Brain (organoid and tissue), 16 donors: ENCODE measurements at places on chromosomes 11 and 22. TPM values are rescaled to one million over a fixed set of nuclear protein-coding genes. Genes with fewer than 3 reads are reported as not detected.
A peak's percentile ranks its signal among the peaks of the same experiment; 100 is the strongest.

The CD6 gene
- 0.63 TPM for polyA plus RNA-seq

The PIWIL4 gene
- 0.44 TPM for polyA plus RNA-seq

The GLYAT gene
- polyA plus RNA-seq: not detected

The P4HA3 gene
- 2.1 TPM for polyA plus RNA-seq

The HMGXB4 gene
- 9.7 TPM for polyA plus RNA-seq

The OR51I1 gene
- not detected for polyA plus RNA-seq

The OR9I1 gene
- not detected for polyA plus RNA-seq

The FAT3 gene
- polyA plus RNA-seq: 0.85 TPM

The CHRDL2 gene
- polyA plus RNA-seq: 0.76 TPM

The AIFM3 gene
- polyA plus RNA-seq: 33.8 TPM

The PLAAT4 gene
- 32.4 TPM for polyA plus RNA-seq

The RPLP2 gene
- 1,764 TPM for polyA plus RNA-seq

The OR52N4 gene
- polyA plus RNA-seq: not detected

- no peak for DNase-seq
Observed at GRCh38 chr22:44855855-44856254, 103.5 kb downstream of the ARHGAP8 start.

GRCh38 chr11:64141081-64141783, 24.7 kb downstream of the MACROD1 start:
- no peak for DNase-seq

- no peak for DNase-seq
Observed at GRCh38 chr11:88433536-88434230, 96.1 kb upstream of the CTSC start.

DNA sequence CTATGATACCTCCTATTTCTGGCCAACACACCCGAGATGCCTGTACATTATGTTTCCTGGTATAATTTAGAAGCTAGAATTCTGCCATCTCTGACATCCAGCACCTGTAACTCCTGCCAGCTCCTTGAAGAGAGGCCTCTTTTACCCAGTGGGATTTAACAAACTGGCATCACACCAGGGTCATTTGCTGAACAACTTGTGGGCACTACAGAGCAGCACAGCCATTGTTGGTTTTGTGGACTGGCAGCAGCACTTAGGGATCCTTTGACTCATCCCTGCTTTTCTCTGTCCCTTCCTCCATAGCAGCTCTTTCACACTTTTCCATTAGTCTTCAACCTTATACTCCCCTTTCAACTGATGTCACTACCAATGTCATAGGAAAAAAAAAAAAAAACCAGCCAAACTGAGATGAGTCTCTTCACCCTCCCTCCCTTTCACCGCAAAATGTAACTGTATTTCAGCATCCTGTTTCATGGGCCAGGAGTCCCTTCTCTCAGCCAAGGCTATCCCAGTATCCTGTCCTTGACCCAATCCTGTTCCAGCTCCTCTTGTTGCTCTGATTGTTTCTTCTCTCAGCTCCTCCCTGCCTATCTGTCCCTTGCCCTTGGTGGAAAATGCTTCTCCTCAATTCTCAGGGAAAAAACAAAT, 68.7 kb downstream of the PPFIBP2 start:
- DNase-seq: no peak

GRCh38 chr11:73268671-73269271, 3.4 kb upstream of the P2RY6 start:
- no peak for DNase-seq

DNA sequence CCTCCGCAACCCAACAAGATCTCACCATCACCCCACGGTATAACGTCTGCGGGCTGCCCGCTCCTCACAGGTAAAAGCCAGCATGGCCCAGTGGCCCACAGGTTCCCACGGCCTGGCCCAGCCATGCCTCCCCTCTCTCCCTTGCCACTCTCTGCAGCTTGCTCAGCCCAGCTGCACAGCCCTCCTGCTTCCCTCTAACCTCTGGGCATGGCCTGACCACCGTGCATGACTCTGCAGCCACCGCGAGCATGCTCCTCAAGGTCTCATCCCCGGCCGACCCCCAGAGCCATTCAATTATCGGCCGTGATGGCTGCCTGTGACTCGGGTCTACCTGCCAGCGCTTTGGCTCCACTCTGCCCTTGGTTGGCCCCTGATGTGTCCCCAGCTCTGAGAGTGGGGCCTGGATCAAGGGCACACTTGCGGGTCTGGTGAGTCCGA, 185.5 kb downstream of the CTTN start:
- DNase-seq: no peak

- no peak for DNase-seq
Observed at GRCh38 chr22:22681221-22681739, 36.9 kb downstream of the GGTLC2 start.

GRCh38 chr11:46203746-46204145, 73.7 kb upstream of the CREB3L1 start:
- no peak for DNase-seq

- no peak for DNase-seq
Observed at GRCh38 chr22:50621948-50622722, 5.8 kb downstream of the ARSA start.

DNA sequence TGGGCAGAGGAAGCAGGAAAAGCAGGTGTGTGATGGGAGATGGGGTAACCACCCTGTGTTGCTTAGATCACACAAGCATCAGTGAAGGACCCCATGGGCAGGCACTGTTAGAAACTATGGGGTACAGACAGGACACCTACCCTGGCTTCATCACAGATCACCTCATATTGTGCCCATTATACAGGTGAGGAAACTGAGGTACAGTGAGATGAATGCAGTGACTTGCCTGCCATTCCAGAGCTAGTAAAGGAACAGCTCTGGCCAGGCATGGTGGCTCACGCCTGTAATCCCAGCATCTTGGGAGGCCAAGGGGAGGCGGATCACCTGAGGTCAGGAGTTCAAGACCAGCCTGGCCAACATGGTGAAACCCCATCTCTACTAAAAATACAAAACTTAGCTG, 5.9 kb upstream of the MARK2 start:
- DNase-seq: no peak

- no peak for DNase-seq
Observed at GRCh38 chr11:114358716-114359115, 41.6 kb downstream of the C11orf71 start.

GRCh38 chr11:74989260-74989638, 516 bp downstream of the NEU3 start:
- no peak for DNase-seq

DNA sequence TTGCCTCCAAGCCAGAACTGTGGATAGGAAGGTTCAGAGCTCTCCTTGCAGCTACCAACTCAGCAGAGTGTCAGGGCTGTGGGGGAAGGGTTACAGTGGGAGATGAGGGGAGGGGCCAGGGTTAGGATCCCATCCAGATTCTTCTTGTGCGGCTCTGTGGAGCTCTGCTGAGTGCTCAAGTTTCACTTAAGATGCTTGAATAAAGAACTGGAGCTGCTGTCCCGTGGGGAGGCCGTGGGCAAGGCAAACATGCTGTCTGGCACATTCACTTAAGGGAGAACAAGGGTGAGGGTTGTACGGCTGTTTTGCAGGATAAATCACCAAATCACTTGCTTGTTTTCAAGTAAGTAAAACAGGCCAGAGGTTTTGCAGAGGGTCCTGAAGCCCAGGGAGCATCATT, 197.1 kb downstream of the FAM76B start:
- DNase-seq: peak; percentile 3

DNA sequence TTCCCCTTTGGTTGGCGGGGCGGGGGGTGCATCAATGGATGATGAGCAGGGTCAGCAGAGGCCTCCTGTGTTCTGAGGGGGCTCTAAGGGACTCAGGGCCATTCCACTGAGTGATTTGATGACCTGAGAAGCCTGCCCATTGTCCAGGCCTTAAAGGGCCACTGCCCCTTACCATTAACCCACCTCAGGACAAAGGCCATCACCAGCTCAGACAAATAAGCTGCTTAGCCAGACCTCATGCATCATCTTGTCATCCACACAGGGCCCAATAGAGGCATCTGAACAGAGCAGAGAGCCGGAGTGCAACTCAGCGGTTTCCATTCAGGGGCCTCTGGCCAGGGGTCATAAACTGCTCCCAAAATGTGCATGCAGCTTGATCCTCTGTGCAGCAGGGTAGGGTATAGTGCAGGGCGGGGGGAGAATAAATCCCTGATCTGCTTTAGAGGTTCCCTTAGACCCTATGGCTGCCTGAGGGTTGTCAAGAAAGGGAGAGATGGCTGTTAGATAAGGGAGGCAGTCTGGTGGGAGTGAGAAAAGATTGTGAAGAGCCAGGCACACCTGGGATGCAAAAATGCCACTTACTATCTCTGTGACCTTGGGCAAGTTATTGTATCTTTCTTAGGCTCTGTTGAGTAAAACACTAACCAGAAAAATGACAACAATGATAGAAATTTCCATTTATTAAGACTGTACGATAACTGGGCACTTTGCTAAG, 375.5 kb upstream of the NARS2 start:
- DNase-seq: no peak

DNA sequence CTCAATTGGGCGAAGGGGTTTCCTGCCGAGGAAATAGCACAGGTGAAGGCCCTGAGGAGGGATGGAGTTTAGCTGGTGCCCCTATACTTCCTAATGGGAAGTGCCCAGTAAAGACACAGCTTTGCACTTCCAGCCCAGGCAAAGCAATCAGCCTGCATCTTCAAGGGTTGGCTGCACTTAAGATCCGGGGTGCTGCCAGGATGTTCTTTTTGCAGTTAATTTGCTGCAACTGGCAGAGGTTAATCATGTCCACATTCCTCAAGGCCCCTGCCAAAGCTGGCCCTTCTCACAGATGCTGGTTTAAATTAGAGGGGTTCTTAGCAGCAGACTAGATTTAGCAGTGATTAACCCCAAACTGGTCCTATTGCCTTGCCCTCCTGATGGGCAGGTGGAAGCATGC, 137.7 kb upstream of the NAV2 start:
- DNase-seq: no peak
